ENCODE measurements at places on chromosomes 6 and 20.

- H3K4me1 ChIP-seq = no peaks in the 10 kb centered on the region
- H3K4me3 ChIP-seq = no peak overlapping the region
- no peaks in the 10 kb centered on the region for H3K27me3 ChIP-seq
- no peak overlapping the region for H3K27ac ChIP-seq
- no peak for DNase-seq
These were observed 253.8 kb downstream of the TBC1D7 start for GRCh38 chr6:13074415-13075140.

GRCh38 chr6:119350202-119350951 lies 816 bp upstream of the MAN1A1 start:
- no peaks in the 10 kb centered on the region for H3K27me3 ChIP-seq
- no peaks in the 10 kb centered on the region for H3K36me3 ChIP-seq
- peak overlapping the region; percentile 83 for H3K4me3 ChIP-seq
- H3K27ac ChIP-seq = peak overlapping the region; percentile 45

- no peak for DNase-seq
- H3K27ac ChIP-seq = no peak overlapping the region
- peaks cover 21% of the 10 kb centered on the region for H3K4me1 ChIP-seq
These were observed 44.0 kb downstream of the SSR1 start for GRCh38 chr6:7268816-7269555.

- H3K4me3 ChIP-seq = no peak overlapping the region
- H3K27ac ChIP-seq = no peak overlapping the region
- H3K4me1 ChIP-seq = no peaks in the 10 kb centered on the region
- no peaks in the 10 kb centered on the region for H3K36me3 ChIP-seq
- H3K27me3 ChIP-seq = no peaks in the 10 kb centered on the region
These were observed 135.7 kb downstream of the MOXD1 start for GRCh38 chr6:132265451-132266097.

DNA sequence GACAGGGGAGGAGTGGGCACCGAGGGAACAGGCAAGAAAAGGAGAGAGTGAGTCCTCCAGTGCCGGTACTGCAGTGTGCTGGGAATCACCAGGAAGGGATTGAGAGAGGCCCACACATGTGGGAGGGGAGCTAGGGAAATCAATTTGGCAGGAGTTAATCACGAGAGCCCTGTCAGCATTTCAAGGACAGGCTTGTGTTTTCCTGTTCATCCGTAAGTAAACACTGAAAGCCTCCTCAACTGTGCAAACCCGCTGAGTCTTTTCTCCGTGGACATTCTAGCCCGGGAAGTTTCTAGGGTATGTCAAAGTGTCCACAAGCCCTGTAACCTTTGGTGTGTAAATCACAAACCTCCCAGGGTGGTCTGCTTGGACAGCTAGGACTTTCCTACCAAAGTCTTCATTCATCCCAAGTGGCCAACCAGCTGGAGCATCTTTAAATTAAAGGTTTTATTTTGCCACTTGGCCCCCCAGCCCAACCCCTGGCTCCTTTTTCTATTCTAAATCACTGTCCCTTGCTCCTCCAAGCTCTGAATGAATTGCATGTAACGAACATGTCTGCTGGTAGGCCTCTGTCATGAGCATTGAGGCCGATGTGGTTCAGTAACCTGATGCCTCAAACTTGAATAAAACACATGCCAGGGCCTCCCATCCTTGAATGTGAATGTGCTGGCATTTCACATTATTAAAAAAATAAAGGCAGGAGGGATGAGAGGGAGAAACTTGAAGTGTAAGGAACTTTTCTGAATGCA lies 149.1 kb downstream of the ZNF217 start:
- peak; percentile 64 for DNase-seq
- H3K4me1 ChIP-seq = no peaks in the 10 kb centered on the region
- H3K27me3 ChIP-seq = no peaks in the 10 kb centered on the region

DNA sequence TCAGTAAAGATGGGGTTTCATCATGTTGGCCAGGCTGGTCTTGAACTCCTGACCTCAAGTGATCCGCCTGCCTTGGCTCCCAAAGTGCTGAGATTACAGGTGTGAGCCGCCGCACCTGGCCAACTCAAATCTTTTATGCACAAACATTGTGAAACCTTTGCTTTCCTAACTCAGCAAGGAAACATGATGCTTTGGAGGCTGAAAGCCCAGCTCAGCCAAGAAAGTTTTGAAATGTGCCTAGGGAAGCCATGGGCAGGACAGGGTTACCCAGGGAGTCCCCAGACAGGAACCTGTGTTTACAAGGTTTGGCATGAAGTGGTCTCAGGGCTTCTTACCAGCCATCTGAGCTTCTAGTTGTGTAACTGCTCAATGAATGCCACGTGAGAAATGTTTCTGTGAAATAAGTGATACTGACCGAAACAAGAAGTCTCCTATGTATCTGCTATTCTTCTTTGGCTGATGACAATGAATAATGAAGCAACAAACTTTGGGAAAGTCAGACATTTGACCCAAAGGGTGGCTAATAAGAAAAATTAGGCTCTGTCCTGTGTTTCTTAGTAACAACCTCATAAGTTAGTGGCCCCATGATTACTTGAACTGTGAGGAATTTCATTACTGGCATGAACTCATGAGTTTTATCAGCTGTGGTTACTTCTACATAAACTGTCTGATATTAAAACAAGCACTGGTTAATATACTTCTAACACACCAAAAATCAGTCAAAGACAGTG lies 163.5 kb downstream of the KIF6 start:
- H3K36me3 ChIP-seq = no peaks in the 10 kb centered on the region
- peaks cover 2% of the 10 kb centered on the region for H3K4me1 ChIP-seq
- H3K27me3 ChIP-seq = no peaks in the 10 kb centered on the region
- H3K27ac ChIP-seq = no peak overlapping the region
- H3K4me3 ChIP-seq = no peak overlapping the region
- DNase-seq = peak; percentile 45

DNA sequence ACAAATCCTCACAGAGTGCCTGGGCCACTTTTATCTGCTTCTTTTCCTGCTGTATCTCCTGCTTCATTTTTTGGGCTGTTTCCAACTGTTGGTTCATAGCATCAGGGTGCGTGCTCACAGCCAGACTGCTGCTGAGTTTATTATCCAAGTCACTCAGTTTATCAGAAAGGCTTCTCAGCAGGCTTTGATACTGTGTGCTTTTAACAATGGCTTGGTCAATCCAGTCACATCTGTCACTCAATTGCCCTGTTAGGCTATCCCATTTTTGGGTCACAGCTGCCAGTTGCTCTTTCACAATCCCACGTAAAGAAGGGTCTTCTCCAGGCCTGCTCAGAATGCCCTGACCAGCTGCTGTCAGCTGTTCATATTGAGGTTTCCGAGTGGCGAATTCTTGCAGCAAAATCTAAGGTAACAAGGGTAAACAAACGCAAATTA lies 87.2 kb downstream of the DST start:
- H3K27me3 ChIP-seq = no peaks in the 10 kb centered on the region
- peak overlapping the region; percentile 44 for H3K27ac ChIP-seq
- peaks cover 3% of the 10 kb centered on the region for H3K4me1 ChIP-seq
- peaks cover 5% of the 10 kb centered on the region for H3K36me3 ChIP-seq

DNA sequence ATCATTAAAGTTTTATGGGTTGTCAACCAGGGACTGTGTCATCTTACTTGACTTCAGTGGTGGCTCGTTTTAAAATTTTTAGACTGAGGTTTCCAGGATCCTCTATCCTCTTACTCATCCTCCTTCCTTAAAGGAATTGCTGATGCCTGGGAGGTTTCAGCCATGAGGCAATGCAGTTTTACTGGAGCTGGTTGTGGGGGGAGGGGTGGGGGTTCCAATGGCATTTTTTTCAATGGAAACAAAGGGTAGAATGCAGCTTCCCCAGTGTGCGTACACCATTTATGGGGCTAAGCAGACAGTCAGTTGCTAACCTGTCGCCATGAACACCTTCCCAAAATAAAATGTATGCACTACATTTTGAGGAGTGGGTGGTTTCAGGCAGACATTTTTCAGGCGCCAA lies 88.0 kb downstream of the METTL24 start:
- H3K27me3 ChIP-seq = no peaks in the 10 kb centered on the region
- no peaks in the 10 kb centered on the region for H3K36me3 ChIP-seq
- H3K4me1 ChIP-seq = no peaks in the 10 kb centered on the region
- DNase-seq = peak; percentile 1

- no peak overlapping the region for H3K27ac ChIP-seq
- no peaks in the 10 kb centered on the region for H3K27me3 ChIP-seq
- no peaks in the 10 kb centered on the region for H3K36me3 ChIP-seq
These were observed 331.8 kb downstream of the RIMS1 start for GRCh38 chr6:72218125-72218524.

DNA sequence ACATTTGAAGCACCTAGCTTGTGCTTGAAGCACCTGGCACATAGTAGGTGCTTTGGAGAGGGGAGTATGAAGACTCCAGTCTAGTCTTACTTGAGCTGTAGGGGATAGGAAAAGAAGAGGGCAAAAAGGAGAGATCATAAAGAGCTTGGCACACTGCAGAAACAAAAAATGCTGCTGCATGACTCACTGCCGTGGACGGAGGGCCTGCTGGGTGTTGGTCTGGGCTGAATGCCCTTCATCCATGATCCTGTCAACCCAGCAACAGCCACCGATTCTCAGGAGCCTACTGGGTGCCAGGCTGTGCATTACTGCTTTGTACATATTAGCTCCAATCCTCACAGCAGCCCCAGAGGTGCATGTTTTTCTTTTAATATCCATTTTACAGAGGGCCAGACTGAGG lies 6.0 kb downstream of the PDYN start:
- H3K36me3 ChIP-seq = no peaks in the 10 kb centered on the region
- no peaks in the 10 kb centered on the region for H3K4me1 ChIP-seq
- DNase-seq = no peak
- peaks cover 75% of the 10 kb centered on the region for H3K27me3 ChIP-seq
- H3K4me3 ChIP-seq = no peak overlapping the region

GRCh38 chr6:153028286-153028685 lies 25.8 kb upstream of the MTRF1L start:
- no peak for DNase-seq
- no peaks in the 10 kb centered on the region for H3K4me1 ChIP-seq
- H3K4me3 ChIP-seq = no peak overlapping the region
- no peaks in the 10 kb centered on the region for H3K27me3 ChIP-seq
- H3K36me3 ChIP-seq = no peaks in the 10 kb centered on the region

DNA sequence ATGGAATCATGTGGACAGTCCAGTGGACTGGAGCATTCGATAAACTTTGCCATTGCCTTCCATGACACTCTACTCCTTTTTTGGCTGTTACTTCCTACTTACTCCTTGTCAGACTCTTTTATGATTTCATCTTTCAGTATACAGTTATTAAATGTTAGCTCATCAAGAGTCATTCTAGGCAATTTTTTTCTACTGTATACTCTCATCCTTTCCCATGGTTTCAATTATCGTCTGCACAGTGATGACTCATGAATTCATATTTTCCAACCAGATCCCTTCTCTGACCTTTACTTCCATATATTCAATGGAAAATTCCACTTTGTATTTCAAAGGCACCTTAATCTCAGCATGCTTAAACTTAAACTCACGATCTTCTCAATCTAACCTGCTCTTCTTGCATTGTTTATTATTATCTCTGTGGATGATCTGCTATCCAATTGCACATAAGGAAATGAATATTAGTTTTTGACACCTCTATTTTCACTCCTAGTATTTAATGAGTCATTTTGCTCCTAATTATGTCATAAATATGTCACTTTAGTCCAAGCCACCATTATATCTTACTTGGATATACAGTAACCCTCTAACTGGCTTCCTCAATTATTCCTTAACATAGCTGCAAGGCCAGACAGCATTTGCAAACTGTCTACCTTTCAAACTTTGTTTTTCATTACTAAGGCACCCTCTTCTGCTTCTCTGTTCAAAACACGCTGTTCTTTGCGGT lies 427.5 kb downstream of the PHF3 start:
- H3K27ac ChIP-seq = no peak overlapping the region

- H3K4me1 ChIP-seq = no peaks in the 10 kb centered on the region
- H3K36me3 ChIP-seq = no peaks in the 10 kb centered on the region
- no peak overlapping the region for H3K4me3 ChIP-seq
- DNase-seq = no peak
- H3K27ac ChIP-seq = no peak overlapping the region
These were observed 376.5 kb downstream of the KHDRBS2 start for GRCh38 chr6:61909486-61909885.

- no peaks in the 10 kb centered on the region for H3K27me3 ChIP-seq
- DNase-seq = no peak
- H3K4me1 ChIP-seq = no peaks in the 10 kb centered on the region
- no peaks in the 10 kb centered on the region for H3K36me3 ChIP-seq
These were observed 368.2 kb downstream of the EPM2A start for GRCh38 chr6:145367149-145367548.

DNA sequence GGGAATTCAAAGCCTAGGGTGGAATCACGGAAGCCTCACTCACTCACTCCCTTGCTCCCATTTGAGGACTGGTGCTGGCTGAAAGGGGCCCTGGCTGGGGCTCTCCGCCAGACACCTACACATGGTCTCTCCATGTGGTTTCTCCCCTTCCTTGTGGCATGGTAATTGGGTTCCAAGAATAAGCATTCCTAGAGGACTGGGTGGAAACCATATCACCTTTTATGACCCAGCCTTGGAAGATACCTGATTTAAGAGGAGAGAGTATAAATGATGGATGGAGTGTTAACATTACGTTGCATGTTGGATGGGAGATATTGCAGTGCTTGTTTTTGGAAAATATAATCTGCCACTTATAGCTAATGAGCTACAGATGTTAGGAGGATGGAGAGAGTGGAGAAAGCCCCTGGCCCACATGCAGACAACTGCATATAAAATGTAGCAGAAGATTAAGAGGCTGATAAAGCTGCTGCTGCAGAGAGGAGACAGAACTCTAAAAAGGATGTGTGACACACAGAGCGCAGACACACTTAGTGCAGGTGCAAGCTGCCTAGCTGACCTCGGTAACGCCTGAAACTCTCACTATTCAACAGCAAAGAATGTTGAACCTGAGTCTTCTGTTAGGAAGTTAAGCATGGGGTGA lies 23.3 kb upstream of the CDKN1A start:
- H3K4me3 ChIP-seq = no peak overlapping the region
- H3K27me3 ChIP-seq = no peaks in the 10 kb centered on the region
- H3K27ac ChIP-seq = no peak overlapping the region
- peaks cover 4% of the 10 kb centered on the region for H3K4me1 ChIP-seq
- no peaks in the 10 kb centered on the region for H3K36me3 ChIP-seq
- DNase-seq = no peak

DNA sequence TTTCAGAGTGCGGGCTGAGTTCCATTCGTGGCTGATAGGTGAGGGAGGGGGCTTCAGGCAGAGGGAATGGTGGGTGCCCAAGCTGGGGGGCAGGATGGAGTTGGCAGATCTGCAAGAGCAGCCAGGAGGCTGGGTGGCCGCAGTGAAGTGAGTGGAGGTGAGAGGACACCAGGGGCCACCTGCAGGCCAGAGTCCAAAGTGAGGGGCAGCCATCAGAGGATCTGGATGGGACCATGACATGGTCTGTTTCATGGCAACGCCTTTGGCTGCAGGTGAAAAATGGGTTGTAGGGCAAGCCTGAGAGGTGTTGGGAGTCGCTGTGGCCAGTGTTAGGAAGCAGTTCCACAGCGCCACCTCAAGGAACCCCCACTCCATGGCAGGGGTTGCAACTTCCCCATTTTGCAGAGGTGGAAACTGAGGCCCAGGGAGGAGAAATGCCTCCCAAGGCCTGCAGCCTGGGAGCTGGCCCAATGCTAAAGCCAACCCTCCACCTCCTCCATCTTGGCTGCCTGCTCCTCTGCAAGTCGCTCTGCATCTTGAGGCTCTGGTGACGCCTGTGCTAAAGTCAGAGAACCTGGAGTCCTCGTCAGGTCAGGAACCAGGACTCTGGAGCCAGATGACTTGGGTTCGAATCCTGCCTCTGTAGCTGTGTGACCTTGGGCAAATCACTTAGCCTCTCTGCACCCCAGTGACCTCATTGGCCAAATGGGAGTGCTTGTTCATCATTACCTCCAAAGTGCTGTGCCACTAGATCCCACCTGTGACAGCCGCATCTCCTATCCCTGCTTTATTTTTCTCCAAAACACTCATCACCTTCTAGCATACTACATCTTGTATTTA lies 153.8 kb downstream of the CEBPB start:
- H3K36me3 ChIP-seq = no peaks in the 10 kb centered on the region
- H3K27ac ChIP-seq = no peak overlapping the region
- H3K27me3 ChIP-seq = no peaks in the 10 kb centered on the region
- no peak for DNase-seq
- H3K4me1 ChIP-seq = peaks cover 12% of the 10 kb centered on the region
